ENCODE measurements at places on chromosomes 2 and 18.

DNA sequence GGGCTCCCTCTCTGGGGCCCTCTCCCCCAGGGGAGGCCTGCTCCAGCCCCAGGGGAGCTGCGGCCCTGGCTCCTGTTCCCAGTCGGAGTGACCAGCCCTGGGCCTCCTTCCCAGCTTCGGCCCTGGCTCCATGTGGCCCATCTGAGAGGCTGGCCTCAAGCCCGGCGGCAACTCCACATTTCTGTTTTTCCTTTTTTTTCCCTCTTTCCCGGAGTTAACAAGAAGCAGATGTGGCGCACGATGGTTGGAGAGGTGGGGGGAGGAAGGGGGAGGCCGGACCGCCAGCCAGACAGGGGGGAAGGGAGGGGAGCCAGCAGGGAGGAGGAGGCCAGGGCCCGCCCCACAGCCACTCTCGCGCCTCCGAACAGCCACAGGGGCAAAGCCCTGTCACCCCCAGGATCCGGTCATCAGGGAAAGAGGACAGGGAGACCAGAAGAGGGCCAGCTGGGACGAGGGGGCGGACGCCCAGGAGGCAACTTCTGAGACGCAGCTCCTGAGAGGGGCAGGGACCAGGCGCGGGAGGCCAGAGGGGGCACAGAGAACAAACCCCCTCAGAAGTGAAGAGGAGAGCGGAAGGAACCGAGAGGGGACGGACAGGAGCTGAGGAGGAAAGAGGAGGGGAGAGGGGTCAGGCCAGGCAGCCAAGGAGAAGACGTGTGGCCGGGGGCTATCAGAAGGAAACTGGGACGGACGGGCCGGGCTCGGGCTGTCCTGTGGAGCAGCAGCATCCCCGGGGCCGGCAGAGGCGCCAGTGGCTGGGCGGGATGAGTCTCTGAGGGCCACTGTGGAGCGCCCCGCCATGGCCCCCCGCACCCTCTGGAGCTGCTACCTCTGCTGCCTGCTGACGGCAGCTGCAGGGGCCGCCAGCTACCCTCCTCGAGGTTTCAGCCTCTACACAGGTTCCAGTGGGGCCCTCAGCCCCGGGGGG lies at the start of gene EMILIN1:
Gene EMILIN1, plus strand, starts transcription at position 349 of the 928 bp plus-strand sequence. Its CDS starts 451 bp downstream, at position 800.
- no peak for DNase-seq

DNA sequence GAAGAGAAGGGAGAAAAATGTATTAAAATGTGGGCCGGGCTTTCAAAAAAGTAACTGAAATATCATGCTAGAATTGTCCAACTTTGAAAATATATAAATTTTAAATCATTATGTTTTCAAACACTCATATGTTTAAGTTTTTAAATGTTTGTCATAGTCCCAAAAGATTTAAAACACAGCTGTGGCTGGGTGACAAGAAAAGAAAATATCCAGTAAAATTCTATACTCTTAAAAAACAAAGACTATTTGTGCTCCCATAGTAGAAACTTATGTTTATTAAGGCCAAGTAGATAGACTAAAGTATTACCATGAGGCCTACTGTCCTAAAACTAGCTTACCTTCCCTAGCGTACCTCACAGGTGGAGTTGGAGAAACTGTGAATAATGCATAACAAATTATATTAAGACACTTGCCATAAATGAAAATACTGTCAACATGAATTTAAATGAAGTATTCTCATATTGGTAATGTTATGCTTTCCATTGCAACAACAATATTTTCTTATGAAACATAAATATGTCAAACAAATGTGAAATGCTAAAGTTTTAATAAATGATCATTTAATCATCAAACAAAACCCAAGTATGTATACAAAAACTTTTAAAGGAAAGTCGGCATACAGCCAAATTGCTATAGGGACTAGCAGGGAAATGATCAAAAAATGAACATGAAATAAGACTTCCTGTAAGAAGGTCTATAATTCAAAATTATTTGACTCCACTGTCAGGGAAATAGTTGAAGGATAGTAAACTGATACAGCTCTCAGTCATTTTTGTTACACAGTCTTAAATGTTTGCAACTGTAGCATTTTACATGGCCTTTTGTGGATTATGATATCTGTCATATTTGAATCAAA lies 13.4 kb downstream of the MEIS1 start:
- no peak for DNase-seq

DNA sequence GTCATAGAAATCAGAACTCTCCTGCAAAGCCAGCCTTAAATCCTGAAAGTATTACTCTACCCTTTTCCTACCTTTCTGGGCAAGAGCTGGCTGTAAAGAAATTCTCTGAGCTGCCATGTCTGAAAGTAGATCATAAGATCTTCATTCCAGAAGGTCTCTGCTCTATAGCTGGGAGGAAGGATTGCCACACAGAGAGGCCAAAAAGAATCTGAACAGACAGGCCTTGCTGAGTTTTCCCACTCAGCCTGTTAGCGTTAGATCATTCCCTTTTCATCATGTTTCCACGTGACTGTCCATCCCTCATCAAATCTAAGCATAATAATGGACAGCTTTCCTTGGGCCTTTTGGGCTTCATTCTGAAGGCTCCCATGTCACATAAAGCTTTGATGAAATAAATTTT lies 43.2 kb upstream of the FHL2 start:
- DNase-seq = no peak

DNA sequence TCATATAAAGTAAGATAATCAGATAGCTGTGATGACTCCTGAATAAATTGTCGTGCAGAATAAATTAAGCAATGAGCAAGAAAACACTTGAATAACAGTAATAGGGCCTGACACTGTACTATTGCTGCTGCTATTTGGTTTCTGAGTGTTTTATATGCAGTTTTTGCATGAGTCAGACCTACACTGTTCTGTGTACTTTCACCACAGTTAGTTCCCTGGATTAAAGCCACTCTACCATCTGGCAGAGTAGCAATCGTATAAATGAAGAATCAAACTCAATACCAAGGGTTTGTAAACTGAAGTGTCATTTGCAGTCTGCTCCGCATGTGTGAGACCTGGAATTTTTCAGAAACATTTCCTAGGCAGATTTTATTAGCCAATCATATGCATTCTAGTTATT lies 398.6 kb upstream of the CDH7 start:
- DNase-seq = peak; percentile 78

- DNase-seq = no peak
Observed at GRCh38 chr2:127421116-127421800, 3.0 kb downstream of the PROC start.

- no peak for DNase-seq
Observed at GRCh38 chr18:45549290-45549689, 66.0 kb upstream of the SLC14A2 start.

DNA sequence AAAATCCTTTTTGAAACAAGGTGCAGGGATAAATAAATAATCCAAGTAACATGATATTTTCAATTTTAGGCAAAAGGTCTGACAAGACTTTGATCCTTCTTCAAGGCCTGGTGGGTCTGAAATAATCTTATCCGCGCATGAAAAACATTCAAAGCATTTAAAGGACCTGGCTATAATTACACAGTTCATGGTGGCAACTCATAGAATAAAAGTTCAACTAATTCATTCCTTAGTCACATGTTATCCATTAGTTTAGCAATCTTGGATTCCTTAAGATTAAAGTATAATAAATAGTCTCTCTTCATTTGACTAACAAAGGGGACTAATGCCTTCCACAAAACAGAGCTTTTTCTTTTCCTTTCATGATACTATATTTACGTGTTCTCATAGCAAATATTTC lies 21.0 kb upstream of the SLC38A11 start:
- no peak for DNase-seq

DNA sequence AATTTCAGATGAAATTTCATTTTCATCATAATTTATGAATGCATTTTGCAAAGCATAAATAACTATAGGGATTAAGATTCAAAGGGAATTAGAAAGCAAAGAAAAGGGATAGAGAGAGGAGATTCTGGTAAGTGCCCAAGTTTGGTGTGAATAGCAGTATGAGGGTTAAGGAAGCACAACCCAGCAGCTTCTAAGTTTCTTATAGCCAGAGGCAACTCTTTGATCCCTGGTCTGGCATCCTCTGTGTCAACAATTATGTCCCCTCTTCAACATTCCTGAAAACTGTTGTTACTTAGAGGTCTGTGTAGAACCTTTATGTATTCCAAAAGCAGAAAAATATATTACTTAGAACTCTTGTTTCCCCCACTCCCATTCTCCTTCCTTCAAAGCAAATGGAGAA lies 171.6 kb upstream of the SATB2 start:
- no peak for DNase-seq

GRCh38 chr2:143300536-143300935 lies 171.3 kb downstream of the ARHGAP15 start:
- no peak for DNase-seq

DNA sequence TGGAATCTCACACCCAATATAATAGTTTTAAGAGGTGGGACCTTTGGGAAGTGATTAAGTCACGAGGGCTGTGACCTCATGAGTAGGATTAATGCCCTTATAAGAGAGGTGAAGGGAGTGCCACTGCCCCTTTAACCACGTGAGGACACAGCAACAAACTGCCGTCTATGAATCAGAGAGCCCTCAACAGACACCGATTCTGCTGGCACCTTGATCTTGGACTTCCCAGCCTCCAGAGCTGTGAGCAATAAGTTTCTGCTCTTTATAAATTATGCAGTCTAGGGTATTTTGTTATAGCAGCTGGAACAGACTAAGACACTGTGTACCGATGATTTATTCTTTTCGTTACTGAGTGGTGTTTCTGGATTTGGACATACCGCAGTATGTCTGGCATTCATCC lies 56.2 kb downstream of the RRM2 start:
- DNase-seq = no peak
